ENCODE measurements at places on chromosomes 4 and X. TPM values are rescaled to one million over a fixed set of nuclear protein-coding genes. Genes with fewer than 3 reads are reported as not detected.

GRCh38 chr4:38673130-38673978 is 9.4 kb downstream of the KLF3 start:
- peak; percentile 41 for DNase-seq

DNA sequence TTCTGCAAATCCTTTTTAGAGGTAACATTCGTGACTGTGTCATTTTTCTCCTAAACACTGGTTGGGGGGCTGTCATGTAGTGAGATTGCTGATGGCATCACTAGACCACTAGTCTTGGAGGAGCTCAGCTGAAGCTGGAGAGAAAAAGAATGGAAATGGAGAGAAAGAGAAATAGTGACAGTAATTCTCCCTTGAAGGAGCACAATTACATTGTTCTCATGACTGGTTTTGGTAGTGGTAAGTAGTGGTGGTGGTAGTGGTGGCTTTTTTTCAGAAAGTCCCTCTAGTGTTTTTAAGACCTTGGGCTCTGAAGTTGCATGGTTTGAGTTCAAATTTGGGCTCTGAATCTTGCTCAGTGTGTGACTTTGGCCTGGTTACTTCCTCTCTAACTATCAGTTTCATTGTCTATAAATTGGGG is 99.8 kb downstream of the LARP7 start:
- DNase-seq: no peak

GRCh38 chrX:31258166-31258565 is 186.3 kb upstream of the FTHL17 start:
- no peak for DNase-seq

DNA sequence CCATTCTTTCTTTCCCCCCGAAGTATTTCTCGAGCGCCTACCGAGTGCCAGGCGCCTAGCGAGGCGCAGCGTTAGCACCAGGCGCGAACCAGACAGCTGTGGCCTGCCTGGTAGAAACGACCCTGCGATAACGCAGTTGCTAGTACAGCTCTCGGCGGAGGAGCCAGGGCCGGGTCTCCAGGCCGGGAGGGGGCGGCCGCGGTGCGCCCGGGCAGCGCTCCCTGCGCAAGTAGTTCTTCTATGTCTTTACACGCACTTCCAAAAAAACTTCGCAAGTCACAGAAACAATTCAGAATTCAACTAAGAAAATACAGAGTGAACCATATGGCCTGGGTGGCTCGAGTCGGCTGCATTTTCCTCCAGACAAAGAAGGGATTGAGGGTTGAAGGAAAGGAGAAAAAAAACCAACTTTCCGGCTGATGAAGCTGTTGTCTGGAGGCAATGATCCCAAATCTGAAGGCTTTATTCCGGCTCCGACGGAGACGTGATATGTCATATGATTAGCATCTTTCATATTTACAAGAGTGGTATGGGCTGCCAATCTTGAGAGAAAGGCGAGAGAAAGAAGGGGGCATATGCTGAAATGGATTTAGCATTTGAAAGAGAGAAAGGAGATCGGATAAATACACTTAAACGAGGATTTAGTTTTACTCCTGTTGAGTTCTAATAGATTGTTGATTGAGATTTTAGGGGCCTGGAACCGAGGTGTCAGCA is 7.2 kb upstream of the NEUROG2 start:
- DNase-seq: no peak

DNA sequence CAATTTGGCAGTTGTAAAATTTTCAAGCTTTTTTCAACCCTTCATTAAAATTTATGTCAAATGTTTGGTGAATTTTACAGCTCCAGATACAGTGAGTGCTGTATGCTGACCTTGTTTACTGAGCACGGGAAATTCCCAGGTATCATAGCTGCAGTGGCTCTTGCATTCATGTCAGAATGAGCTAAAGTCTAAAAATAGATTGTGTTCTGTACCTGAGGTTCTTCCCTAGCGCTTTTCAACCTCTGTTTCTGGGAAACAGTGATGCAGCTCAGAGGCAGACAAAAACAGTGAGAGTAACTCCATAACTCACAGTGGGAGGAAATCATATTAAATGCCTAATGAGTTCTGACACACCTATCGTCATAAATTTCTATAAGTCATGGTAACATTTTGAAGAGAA is 393.8 kb upstream of the GNPDA2 start:
- no peak for DNase-seq

DNA sequence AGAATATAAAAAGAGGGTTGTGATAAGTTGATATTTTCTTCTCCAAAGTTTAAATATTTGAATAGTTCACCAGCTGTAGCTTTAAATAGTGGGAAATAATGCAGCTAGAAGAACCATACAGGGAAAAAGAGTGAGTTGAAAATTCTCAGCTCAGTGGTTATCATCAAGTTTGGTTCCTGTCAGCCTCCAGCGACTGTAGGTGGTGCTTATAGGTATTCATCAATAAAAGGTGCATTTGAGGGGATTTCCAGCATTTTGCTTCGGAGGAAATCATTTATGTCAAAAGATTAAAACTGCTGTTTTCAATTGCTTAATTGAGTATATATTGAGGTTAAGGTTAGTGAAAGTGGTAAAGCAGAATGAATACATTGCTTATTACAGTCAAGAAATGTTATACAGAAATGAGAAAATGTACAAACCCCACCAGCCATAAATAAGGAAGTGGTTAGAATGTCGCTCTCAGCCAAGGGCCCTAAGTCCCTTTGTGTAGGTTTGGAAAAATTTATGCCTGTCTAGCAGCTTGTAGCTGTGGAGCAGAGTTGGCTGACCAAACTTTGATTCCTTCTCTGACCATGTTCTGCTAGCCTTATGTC is 532.9 kb upstream of the FTHL17 start:
- no peak for DNase-seq

SH3D19 gene
- total RNA-seq: 290 TPM

DNA sequence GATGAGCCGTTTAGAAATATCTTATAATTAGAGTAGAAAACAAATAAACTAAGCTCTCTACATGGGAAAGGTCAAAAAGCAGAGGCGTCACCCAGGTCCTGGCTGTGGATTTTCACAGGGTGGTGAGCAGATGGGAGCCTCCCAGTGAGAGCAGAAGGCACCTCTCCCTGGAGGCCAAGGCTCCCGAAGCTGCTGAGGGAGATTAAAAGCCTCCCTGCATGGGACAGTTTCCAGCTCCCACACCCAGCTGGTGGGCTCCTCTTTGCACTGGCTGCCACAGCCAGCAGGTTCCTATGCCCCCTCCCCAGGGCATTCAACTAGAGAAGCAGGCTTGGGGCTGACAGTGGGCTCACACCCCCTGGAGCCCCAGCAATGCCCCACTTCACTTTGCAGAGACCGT is 55.2 kb upstream of the TBC1D9 start:
- no peak for DNase-seq

DNA sequence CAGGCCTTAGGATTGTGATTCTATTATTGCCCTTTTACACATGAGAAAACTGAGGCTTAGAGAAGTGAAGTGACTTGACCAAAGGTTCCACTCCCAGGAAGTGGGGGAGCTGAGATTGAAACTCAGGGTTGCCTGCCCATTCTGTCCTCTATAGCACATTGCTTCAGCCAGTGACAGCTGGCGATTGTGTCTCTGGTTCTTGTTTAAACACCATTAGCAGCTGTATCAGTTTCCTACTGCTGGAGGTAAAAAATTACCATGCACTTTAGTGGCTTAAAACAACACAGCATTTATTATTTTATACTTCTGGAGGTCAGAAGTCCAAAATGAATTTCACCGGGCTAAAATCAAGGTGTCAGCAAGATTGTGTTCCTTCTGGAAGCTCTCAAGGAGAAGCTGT is 205.8 kb upstream of the MAMLD1 start:
- no peak for DNase-seq

DRD5 gene
- not detected for total RNA-seq

DNA sequence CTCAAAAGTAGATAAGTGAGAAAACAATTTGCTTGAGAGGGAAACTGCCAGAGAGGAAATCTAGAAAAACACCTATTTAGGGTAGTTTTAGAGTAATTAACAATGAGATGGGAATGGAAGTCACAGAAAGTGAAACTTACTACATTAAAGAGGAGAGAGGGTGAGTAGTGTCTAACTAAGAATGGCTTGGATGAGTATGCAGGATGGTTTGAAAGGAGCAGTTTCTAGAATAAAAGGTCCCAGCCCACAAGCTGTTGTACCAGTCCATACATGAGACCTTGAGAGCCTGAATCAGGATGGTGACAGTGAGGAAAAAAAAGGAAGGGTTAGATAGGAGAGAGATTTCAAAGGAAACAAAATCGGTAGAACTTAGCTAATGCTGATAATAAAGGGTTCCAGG is 1.3 kb downstream of the GAR1 start:
- no peak for DNase-seq

DNA sequence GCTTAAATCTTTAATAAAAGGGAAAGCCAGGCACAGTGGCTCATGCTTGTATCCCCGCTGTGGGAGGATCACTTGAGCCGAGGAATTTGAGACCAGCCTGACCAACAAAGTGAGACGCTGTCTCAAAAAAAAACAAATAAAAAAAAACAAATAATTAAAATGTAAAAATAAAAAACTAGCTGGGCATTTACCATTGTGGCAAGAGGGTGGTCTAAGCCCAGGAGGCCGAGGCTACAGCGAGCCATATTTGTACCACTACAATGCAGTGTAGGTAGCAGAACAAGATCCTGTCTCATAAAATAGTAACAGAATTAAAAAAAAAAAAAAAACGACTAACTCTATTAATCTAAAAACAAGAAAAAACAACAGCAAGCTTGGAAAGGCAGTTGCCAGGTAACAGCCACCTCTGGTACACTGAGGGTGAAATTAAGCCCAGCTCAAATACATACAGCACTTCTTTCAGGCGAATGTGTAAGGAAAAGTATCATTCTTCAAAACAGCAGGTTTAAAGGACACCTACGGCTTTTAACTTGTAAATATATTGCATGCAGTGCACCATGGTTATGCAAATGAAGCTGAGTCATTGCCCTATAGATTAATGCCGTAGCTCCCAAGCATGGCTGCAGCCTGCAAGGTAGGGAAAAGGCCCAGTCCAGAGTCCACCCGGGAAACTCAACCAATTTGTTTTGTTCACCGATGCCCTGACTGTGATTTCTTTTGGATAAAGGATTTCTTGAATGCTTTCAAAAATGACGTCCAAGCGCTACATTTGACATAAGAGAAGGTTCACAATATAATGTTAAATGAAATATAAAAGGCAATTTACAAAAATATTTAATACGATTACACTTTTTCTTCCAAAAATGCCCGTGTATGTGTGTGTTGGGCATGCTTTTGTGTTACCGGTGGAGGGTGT is 14.5 kb upstream of the TXLNG start:
- DNase-seq: no peak

DNA sequence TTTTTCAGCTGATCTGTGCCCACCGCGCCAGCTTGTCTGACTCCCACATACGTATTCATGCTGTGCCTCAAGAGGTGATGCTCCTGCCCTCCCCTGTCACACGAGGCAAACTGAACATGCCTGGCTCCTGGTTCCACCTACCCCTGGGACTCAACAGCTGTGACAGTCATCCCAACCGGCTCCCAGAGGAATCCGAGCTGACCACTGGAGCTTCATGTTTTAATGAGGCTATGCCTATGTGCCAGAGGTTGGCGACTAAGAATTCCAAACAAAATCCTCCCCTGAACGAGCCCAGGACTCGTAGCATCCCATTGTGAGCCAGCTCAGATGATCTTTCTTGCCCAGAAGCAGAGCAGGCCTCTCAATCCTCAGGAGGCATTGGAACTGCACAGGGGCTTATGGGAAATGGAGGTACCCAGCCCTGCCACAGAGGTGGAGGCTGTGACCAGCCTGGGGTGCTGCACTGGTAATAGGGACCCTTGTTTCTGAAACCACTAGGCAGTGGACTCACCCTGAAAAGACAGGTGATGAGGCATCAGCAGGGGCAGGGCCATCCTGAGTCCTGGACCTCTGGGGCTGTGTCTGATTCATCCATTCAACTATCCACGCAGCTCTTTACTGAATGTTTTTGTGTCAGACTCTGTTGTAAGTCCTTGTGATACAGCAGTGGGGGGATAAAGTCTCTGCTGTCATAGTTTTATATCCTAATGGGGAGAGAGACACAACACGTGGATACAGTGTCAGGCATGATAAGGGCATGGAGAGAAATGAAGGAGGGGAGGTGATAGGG is 325.0 kb downstream of the EVC2 start:
- DNase-seq: no peak

TIMP1 gene
- 143 TPM for total RNA-seq

DNA sequence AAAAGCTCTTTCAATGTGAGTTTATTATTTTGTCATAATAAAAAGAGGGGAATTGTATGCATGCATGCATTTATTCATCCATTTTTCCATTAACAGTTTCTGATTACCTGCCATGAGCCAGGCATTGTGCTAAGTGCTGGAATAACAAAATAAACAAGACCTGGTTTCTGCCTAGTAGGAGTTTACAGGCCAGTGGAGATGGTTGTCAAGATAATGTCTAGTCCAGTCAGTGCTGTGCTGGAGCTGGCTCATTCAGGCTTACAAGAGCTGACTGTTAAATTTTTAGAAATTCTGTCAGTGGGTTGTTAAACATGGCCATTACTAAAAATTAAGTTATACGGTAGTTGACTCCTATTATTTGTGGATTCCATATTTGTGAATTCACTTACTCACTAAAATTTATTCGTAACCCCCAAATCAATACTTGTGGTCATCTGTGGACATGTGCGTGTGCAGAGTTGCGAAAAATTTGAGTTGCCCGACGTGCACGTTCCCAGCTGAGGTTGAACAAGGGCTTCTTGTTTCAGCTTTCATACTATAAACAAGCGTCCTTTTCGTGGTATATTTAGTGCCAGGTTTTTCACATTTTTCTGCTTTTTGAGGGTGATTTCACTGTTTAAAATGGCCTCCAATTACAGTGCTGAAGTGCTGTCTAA is 172.3 kb upstream of the RPS6KA3 start:
- no peak for DNase-seq

DNA sequence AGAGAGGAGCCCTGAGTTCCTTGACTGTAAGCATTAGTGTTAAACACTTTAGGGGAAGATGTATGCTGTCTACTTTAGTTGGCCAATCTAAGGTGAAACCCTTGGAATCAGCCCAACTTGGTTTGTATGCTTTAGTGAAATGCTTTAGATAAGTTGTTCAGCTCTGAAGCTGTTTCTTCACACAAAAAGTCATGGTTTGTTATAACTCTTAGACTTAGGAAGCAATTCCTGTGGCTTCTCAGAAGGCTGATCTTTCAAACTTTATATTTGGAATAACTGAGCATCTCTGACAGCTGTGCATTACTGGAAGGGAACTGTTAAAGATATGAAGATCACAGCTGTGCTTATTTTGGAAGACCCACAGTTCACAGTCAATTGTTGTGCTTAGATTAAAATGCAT is 714.1 kb downstream of the FAT4 start:
- no peak for DNase-seq

- peak; percentile 67 for DNase-seq
Observed at GRCh38 chr4:8267077-8267476, 2.5 kb upstream of the HTRA3 start.
